Stimulated activated CD4-positive, alpha-beta T cell treated with anti-CD3 and anti-CD28 coated beads, Interleukin-1b, Interleukin-23, amount 100 ng/mL, for 24 hours (primary cell): ENCODE measurements at places on chromosomes 11 and 22.

GRCh38 chr11:83363312-83363711 is 77.1 kb upstream of the CCDC90B start:
- no peak for DNase-seq

- DNase-seq, result no peak
Measured at GRCh38 chr11:1988667-1989317, 8.8 kb downstream of the H19 start.

GRCh38 chr11:59728913-59729312 is 15.3 kb upstream of the OR10V1 start:
- DNase-seq, result no peak

GRCh38 chr11:14650064-14650463 is 6.5 kb downstream of the PDE3B start:
- no peak for DNase-seq

GRCh38 chr11:96254087-96254486 is 88.9 kb downstream of the MAML2 start:
- no peak for DNase-seq
